ENCODE measurements at places on chromosomes 2 and 18. TPM values are rescaled to one million over a fixed set of nuclear protein-coding genes. Genes with fewer than 3 reads are reported as not detected.

DNA sequence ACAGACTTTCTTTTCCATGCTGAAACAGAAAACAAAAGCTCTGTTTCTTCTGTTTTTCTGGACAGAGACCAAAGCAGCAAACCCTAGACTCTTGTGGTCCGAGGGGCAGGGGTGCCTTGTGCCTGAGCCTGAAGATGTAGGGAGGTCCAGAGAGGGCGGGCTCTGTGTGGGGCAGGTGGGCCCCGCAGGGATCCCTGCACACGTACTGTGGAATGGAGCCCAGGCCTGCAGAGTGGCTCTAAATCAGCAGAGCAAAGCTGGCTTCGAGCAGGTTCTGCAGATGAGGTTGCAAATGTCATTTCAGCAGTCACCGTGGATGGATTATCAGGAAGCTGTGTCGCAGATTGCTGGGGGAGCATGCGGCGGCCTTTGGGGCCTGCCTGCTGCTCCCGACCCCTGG, 438.6 kb downstream of the RNF144A start:
- no peak for DNase-seq
- H3K27ac ChIP-seq = no peak overlapping the region
- H3K36me3 ChIP-seq = no peaks in the 10 kb centered on the region

GRCh38 chr2:68556381-68556780, 87.0 kb upstream of the PROKR1 start:
- no peaks in the 10 kb centered on the region for H3K27me3 ChIP-seq
- H3K27ac ChIP-seq = no peak overlapping the region
- peak; percentile 77 for DNase-seq
- no peaks in the 10 kb centered on the region for H3K36me3 ChIP-seq
- no peaks in the 10 kb centered on the region for H3K4me1 ChIP-seq

DNA sequence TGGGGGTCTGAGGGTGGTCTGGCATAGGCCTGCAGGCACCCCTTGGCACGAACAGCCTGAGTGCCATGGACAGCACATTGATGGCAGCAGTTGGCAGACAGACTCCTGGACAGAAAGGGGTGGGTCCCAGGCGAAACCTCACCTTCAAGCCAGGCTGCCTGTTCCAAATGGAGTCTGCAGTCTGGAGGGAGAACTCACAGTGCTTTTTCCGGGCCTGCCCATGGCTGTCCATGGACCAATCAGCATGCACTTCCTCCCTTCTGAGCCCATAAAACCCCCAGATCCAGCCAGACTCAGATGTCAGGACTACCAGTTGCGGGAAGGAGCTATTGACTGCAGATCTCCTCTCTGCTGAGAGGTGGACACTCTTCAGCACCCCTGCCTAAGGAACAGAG, 694.6 kb upstream of the ACVR2A start:
- DNase-seq = no peak
- H3K36me3 ChIP-seq = no peaks in the 10 kb centered on the region
- H3K27me3 ChIP-seq = no peaks in the 10 kb centered on the region

DNA sequence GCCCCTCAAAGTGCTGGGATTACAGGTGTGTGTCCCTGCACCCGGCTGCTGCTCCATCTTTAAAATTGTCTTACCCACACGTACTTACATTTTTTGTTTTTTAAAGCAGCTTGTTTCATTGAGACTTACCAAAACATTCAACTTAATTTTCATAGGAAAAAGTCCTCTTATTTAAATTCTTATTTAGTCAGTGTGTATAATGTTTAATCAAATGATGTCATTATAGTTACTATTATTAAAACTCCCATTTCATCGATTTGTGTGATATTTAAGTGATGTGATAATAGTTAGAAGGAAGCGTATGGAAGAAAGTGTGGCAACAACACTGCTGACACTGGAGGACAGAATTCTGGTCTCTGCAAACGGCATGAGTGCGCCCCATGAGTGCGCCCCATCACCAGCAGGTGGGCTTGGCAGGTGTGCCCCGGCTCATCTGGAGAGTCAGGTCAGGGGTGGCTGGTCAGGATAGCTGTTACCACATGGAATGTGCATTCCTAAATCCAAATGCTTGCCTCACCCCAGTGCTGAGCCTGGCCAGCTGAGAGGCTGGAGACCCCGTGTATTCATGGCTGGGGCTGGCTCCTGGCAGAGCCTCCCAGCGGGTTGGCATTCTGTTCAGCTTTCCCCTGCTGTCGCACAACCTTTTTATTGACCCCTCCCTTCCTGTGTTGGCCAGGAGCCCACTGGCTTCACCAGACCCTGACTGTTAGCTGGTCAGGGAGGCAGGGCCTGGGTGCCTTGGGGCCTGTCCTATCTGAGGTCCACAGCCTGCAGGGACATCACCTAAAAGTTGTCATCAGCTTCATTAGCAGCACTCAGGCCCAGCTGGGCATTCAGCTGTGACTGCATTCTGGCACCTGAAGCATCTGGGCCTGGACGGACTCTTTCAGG, 79.7 kb downstream of the AGAP1 start:
- no peak overlapping the region for H3K27ac ChIP-seq
- H3K4me1 ChIP-seq = peaks cover 12% of the 10 kb centered on the region
- no peak overlapping the region for H3K4me3 ChIP-seq
- no peaks in the 10 kb centered on the region for H3K36me3 ChIP-seq

GRCh38 chr2:227788561-227789018, 25.1 kb upstream of the CCL20 start:
- H3K27ac ChIP-seq = no peak overlapping the region
- peaks cover 3% of the 10 kb centered on the region for H3K27me3 ChIP-seq
- no peaks in the 10 kb centered on the region for H3K4me1 ChIP-seq
- H3K36me3 ChIP-seq = no peaks in the 10 kb centered on the region
- no peak overlapping the region for H3K4me3 ChIP-seq

GRCh38 chr2:101511381-101511780, 36.5 kb upstream of the RFX8 start:
- no peak overlapping the region for H3K4me3 ChIP-seq
- H3K36me3 ChIP-seq = no peaks in the 10 kb centered on the region
- no peak overlapping the region for H3K27ac ChIP-seq

DNA sequence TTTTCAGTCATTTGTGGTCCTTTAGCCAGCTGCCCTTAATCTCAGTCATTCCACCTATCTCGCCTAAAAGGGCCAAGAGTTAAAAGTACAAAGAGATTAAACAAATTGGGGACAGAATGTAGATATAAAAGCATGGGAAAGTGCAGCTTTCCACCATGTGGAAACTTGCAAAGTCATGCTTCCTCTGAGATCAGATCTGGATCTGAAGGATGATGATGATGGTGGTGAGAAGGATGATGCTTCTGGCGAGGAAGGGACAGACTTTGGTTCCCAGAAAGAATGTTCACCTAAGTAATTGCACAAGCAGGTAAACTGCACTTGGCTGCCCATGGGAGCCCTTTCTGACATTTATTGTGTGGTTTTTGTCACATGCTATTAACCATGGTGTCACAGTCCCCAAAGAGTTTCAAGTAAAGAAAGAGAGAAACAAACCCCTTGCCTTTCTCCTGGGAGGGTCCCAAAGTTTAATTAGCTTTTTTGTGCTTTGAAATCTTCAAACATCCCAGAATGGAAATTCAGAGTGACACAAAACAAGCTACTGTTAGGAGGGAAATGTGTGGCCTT, 34.7 kb downstream of the KLF7 start:
- 0 out of 2 replicates have a peak, but pooled peaks cover 3% of the 10 kb centered on the region for H3K36me3 ChIP-seq
- H3K4me1 ChIP-seq = peaks cover 36% of the 10 kb centered on the region
- no peak overlapping the region for H3K27ac ChIP-seq
- DNase-seq = no peak
- H3K27me3 ChIP-seq = no peaks in the 10 kb centered on the region
- H3K4me3 ChIP-seq = no peak overlapping the region

DNA sequence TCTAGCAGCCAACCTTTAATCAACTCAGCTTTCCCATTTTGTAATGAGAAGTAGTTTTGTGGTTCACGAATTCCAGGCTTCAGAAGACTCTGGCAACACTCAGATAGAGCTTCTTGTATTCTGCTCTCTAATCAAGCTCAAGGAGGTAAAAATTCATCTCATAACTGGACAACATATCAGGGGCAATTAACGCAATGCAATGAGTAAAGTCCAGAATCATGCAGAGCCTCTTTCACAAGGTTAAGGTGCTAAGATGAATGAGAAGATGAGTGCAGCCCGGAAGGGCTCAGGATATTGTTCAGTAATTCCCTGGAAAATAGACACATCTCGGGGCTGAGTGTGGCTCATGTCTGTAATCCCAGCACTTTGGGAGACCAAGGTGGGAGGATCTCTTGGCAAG, 527.7 kb downstream of the SOX11 start:
- no peak for DNase-seq
- no peaks in the 10 kb centered on the region for H3K4me1 ChIP-seq
- no peak overlapping the region for H3K4me3 ChIP-seq
- H3K36me3 ChIP-seq = no peaks in the 10 kb centered on the region

DNA sequence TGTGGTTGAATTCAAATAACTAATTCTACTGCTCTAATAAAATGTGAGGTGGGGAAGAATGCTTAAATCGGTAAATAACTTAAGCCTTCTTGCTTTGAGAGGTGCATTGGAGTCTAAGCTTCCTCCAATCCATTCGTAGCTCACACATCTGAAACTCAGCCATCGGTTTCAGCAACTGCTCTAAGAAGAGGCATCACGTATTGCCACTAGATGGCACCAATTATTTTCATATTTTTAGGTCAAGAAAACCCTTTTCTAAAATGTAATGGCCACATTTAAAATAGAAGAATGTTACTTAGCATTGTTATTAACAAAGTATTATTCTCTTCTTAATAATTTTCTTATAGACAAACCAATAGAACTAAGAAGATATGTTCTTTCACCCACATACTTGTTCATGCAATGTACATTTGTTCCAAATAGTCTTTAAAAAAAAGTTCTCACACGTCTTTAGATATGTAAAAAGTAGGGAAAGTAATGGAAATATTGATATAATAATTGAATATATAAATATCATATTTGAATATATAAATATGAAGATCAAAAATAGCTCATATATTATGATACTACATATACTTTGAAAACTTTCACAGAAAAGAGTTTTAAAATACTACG, 229.8 kb downstream of the CCDC178 start:
- no peak overlapping the region for H3K27ac ChIP-seq
- H3K36me3 ChIP-seq = no peaks in the 10 kb centered on the region
- peak; percentile 22 for DNase-seq
- no peak overlapping the region for H3K4me3 ChIP-seq
- H3K27me3 ChIP-seq = no peaks in the 10 kb centered on the region
- no peaks in the 10 kb centered on the region for H3K4me1 ChIP-seq

DNA sequence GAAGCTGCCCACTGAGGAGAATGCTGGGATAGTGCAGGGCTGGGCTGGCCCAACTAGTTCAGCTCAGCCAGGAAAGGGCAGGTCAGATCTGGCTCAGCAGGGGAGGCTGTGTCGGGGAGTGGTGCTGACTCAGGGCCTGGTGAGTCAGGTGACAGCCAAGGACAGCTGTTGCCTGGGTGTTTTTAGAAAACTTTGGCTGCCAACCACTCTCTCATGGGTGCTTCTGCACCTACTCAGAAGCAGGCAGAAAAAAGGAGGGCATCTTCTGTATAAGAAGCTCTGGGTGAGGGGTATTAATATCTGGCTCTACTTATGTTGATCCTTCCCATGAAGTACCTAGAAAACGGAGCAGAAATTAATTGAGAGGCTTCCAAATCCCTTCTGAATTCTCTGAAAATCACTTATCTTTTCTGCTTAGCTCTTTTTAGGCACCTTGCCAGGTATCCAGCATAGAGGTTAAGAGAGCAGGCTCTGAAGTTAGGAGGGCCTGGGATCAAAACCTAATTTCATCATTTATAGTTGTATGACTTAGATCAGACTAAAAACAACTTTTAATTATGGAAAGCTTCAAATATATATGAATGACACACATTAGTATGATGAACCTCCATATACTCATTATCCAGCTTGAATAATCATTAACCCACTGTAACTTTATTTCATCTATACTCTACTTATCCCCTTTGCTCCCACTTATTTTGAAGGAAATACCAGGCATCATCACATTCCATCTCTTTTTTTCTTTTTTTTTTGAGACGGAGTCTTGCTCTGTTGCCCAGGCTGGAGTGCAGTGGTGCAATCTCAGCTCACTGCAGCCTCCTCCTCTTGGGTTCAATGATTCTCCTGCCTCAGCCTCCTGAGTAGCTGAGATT, 15.5 kb upstream of the RAB10 start:
- H3K4me3 ChIP-seq = no peak overlapping the region
- peaks cover 2% of the 10 kb centered on the region for H3K27me3 ChIP-seq
- H3K36me3 ChIP-seq = no peaks in the 10 kb centered on the region

GRCh38 chr2:181411105-181411849, 45.9 kb upstream of the ITGA4 start:
- no peak overlapping the region for H3K27ac ChIP-seq
- no peaks in the 10 kb centered on the region for H3K27me3 ChIP-seq
- no peak overlapping the region for H3K4me3 ChIP-seq
- H3K4me1 ChIP-seq = no peaks in the 10 kb centered on the region

- H3K36me3 ChIP-seq = 0 out of 2 replicates have a peak, but pooled peaks cover 3% of the 10 kb centered on the region
- H3K27me3 ChIP-seq = no peaks in the 10 kb centered on the region
- no peaks in the 10 kb centered on the region for H3K4me1 ChIP-seq
- H3K27ac ChIP-seq = no peak overlapping the region
- no peak for DNase-seq
These were observed 10.1 kb upstream of the MCFD2 start for GRCh38 chr2:46925474-46926351.

GRCh38 chr2:198072655-198073054, 268.3 kb downstream of the PLCL1 start:
- H3K27me3 ChIP-seq = no peaks in the 10 kb centered on the region
- no peaks in the 10 kb centered on the region for H3K36me3 ChIP-seq
- no peaks in the 10 kb centered on the region for H3K4me1 ChIP-seq
- no peak for DNase-seq
- no peak overlapping the region for H3K27ac ChIP-seq

GRCh38 chr2:177783091-177783490, 289.5 kb downstream of the PDE11A start:
- no peak overlapping the region for H3K4me3 ChIP-seq
- DNase-seq = no peak
- H3K36me3 ChIP-seq = no peaks in the 10 kb centered on the region
- H3K4me1 ChIP-seq = no peaks in the 10 kb centered on the region

GRCh38 chr18:10226971-10227370, 227.5 kb upstream of the APCDD1 start:
- no peak for DNase-seq
- no peak overlapping the region for H3K4me3 ChIP-seq
- H3K36me3 ChIP-seq = no peaks in the 10 kb centered on the region

DNA sequence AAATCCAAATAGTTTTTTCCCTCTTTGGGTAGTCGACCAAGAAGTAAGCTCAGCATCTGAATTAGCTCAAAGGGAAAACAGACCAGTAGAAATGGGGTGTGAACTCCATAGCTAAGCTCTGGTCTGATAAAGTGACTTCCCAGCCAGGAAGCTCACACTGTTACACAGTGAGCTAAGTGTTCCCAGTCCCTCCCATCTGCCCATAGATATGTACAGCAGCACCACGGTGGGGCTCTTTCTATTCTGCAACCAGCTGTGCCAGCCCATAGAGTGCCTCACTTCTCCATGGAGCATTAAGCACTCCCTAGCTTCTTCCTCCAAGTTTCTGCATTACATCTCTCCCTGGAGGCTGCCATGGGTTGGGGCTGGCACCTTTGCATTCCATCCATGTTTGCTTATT, 27.6 kb upstream of the NEMP2 start:
- H3K4me3 ChIP-seq = no peak overlapping the region
- H3K27ac ChIP-seq = no peak overlapping the region
- peaks cover 3% of the 10 kb centered on the region for H3K27me3 ChIP-seq
- H3K36me3 ChIP-seq = no peaks in the 10 kb centered on the region

Gene UNC80
- not detected for polyA plus RNA-seq

Gene C2orf42
- 7.5 TPM for polyA plus RNA-seq

Gene TNFAIP6
- 1.3 TPM for polyA plus RNA-seq

Gene AQP12A
- not detected for polyA plus RNA-seq

Data from IMR-90 (cell line).